NCI-H2107 (cell line): ENCODE measurements at places on chromosomes 5 and 9.

DNA sequence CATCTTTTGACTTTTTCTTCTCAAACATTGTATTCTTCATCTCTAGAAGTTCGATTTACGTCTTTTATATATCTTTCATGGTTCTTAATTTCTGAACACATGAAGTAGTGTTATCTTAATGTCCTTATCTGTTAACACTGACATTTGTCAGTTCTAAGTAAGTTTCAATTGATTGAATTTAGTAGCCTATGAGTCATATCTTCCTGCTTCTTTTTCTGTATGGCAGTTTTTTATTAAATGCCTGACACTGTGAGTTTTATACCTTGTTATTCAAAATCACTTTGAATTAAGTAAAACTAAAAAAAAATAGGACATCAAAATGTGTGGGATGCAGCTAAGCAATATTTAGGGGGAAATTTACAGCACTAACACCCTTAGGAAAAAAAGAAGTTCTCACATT, 707.0 kb upstream of the ACO1 start:
- no peak for DNase-seq

GRCh38 chr9:21964925-21965385, 29.2 kb downstream of the CDKN2A start:
- no peak for DNase-seq

GRCh38 chr9:103707181-103707580, 386.9 kb upstream of the SMC2 start:
- no peak for DNase-seq

- no peak for DNase-seq
Observed at GRCh38 chr9:3963643-3964369, 336.1 kb downstream of the GLIS3 start.

GRCh38 chr5:56110646-56111403, 116.1 kb upstream of the IL6ST start:
- no peak for DNase-seq
